KG1 (cell line): ENCODE measurements at places on chromosomes 6 and 20.

DNA sequence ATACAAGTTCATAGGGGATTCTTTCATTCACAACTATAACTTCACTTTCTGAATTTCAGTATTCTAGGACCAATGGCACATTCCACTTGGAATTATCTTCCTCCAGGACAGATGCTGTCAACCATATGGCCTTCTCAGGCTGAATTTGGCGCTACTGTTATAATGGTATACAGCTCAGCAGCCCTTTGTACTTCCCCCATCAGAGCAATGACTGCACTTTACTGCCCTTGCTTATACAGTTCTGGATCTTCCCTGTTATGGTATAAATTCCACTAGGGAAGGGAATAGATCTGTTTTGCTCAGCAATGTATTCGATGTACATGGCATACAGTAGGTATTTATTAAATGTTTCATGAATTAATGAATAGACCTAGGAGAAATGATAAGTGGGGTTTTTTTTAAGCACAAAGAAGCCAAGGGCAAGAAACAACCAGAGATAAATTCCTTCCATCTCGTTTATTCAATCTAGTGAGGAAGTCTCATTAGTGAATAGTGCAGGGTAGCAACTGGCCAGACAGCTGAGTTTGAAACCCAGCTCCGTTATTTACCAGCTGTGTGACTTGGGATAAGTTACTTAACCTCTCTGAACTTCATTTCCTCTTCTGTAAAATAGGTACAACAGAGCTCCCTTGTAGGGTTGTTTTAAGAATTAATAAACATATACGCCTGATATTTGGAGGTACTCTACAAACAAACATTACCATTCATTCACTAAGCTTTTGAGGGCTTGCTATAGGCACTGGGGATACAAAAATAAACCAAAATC, 97.1 kb upstream of the PRDM1 start:
- no peak for DNase-seq

GRCh38 chr20:56391596-56392131, 351 bp downstream of the AURKA start:
- DNase-seq: no peak

- no peak for DNase-seq
Observed at GRCh38 chr6:40520678-40521077, 66.5 kb downstream of the LRFN2 start.

GRCh38 chr6:2624177-2624576, 126.5 kb downstream of the MYLK4 start:
- no peak for DNase-seq

DNA sequence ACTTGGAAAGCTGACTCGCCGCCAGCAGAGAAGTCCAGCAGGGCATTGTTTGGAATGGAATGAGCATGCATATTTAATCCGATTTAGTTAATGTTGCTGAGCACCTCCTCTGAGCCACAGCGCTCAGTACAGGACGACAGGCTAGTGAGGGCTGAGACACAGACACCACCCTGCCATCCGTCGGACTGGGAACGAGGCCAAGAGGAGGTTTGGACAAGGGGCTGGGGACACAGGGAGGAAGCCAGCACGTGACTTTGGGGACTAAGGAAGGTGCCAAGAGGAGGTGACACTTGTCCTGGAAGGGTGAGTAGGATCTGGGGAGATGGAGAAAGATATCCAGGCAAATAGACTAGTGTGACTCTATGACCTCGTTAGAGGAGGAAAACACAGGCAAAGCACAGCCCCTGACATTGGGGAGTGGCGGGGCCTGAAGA, 152.5 kb upstream of the ECI2 start:
- DNase-seq: no peak
